ENCODE measurements at places on chromosomes 16 and 17.
A peak's percentile ranks its signal among the peaks of the same experiment; 100 is the strongest.

- no peak for DNase-seq
Measured at GRCh38 chr17:81713556-81714411, 1.7 kb downstream of the SLC25A10 start.

DNA sequence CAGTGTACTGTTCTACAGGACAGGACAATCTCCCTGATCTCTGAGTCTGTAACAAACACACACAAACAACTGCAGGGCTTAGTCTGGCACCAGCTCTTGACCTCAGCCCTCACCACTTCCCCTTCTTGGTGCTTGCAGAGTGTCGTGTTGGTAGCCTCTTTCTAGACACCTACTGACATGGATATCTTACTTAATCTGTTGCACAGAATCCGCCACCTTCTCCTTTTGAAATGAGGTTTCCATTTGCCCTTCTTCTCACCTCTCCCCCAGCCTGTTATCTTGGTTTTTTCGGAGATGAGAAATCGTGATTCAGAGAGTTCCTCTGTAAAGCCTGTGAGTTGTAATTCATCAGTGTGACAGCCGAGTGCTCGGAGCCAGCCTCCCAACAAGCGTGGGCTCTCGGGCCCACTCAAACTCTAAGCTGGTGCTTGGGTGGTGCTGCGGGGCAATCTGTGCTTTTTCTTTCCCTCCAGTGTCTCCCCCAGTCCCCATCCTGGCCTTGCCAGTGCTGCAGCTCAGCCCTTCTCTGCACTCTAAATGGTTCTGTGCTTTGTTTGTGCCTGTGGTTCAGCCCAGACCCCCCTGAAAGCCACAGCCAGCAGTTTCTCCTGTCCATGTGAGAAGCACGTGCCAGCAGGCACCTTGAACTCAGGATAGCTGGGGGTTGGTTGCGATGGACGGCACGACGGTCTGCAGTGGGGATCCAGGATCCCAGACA, 28.1 kb downstream of the KIAA0513 start:
- DNase-seq = peak; percentile 55

GRCh38 chr16:48526058-48526957, 83.7 kb downstream of the N4BP1 start:
- no peak for DNase-seq

DNA sequence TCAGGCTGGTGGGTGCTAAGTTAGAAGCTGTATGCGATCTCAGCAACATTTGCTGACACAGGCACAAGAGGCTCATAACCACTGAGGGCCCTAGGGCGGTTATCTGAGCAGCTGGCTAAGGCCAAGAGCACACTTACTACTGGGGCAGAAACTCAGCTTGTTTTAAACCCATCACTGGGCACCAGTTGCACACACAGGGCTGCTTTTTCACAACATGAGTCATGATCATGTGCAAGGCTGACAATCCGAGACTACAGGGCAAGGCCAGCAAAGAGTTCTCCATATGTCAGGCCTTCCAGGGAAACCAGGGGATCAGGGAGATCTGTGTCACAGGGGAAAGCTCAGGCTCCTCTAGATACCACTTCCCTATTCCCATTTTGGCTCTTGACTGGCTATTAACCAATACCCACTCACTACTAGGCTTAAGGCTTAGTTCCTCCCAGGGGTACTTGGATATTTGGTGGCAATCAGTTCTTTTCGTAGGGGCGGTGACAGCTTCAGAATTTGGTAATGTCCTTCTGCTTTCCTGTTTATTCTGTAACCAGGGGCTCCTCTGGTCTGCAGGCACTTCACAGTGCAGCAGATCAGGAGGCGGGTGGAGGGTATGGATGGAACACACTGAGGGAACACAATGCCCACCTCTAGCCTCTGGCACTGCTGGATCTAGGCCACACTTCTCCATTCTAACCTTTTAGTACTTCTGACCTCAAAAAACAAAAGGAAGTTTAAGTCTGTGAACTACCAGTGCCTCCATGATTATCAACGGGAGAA, 44.9 kb upstream of the ERN1 start:
- DNase-seq = peak; percentile 47

DNA sequence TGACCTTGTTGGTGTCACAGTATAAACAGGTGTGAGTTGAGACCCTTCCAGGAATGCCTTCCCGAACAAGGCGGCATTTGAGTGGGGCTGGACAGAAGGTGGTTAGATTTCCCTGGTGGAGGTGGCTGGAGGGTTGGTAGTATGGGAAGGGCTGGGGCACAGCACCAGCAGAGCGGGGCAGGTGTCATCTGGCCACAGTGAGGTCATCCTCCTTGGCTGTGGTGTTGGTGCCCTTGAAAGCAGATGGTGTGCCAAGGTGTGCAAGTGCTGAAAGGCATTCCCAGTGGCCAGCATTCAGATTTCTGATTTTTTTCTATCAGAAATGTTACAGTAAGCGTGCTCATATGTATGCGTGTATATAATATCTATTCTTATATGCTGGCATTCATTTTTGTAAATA, 126.6 kb downstream of the LAT start:
- DNase-seq = no peak

GRCh38 chr17:4940555-4941318, 669 bp downstream of the RNF167 start:
- DNase-seq = no peak

- no peak for DNase-seq
Measured at GRCh38 chr16:56354016-56354415, 71.3 kb downstream of the AMFR start.

DNA sequence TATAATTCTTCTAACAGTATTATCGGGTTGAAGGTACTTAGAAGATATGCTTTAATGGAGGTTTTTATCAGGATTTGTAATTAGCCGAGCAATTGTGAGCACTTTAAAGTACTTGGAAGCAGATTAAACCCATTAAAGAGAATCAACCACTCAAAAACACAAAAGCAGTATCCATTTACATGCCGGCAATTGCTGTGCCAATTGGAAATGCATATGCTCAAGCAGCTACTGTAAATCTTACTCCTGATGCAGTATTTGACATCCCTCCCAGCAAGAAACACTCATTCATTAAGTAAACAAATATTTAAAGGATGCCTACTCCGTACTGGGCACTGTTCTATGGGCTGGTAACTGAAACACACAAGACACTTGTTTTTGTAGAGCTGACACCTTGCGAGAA, 11.4 kb upstream of the CCL1 start:
- no peak for DNase-seq

Data from hippocampal formation (tissue), 2 donors.